ENCODE measurements at places on chromosomes 4 and X.

DNA sequence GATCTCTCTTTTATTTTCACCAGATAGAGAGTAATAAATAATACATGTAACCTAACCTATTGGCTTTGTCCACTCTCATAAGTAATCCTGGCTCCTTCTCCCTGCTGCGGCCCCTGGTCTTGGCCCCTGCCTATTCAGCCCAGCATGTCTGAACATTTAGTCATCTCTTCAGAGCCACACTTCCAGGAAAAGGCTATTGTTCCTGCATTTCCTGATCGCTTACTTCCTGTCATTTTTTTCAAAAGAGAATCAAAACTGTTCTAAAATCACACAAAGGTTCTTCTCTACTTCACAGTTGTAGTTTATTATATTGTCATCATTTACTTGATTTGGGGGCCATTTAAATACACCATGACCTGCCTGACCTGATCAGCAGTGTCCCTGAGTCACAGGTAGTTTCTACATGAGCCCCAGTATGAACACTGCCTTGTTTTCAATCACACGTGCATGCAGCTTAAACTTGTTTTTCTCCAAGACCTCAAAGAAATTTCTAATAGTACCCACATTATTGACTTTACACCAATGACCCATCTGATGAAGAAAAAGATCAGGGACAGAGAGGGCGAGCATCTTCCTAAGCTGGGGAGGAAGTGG is 47.4 kb upstream of the KDR start:
- DNase-seq = no peak

DNA sequence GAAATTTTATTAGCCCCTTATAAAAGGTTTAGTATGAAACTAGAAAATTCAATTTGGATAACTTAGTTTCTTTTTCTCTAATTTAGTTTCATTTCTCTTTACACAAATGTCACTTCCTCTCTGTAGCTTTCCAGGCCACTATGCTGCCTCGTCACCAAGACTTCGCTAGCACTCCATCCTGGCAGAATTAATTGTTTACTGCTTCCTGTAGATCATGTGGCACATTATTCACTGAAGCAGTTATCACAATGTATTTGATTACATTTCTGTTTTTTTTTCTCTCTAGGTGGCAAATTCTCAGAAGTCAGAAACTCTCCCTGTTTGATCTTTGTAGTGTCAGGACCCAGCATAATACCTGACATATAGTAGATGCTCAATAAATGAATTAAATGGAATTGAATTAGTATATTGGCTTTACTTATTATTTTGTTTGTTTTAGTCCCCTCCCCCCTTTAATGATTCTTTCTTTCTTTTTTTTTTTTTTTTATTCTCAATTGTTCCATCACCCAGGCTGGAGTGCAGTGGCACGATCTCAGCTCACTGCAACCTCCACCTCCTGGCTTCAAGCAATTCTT is 9.3 kb upstream of the SAT1 start:
- DNase-seq = peak; percentile 41

GRCh38 chr4:76772498-76773106 is 125.3 kb downstream of the SOWAHB start:
- DNase-seq = no peak

DNA sequence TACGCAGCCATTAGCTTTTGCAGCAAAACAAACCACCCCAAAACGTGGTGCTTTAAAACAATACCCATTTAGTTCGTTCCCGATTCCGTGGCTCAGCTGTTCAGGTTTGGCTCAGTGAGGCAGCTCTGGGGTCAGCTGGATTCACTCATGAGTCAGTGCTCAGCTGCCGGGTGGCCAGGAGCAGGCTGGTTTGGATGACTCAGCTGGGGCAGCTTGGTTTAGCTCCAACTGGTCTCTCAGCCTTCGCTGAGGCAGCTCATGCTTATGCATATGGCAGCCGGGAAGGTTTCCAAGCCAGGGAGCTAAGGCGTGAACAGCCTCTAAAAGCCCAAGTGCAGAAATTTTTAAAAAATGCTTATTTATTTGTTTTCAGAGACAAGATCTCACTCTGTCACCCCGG is 13.3 kb upstream of the CD99 start:
- DNase-seq = no peak

DNA sequence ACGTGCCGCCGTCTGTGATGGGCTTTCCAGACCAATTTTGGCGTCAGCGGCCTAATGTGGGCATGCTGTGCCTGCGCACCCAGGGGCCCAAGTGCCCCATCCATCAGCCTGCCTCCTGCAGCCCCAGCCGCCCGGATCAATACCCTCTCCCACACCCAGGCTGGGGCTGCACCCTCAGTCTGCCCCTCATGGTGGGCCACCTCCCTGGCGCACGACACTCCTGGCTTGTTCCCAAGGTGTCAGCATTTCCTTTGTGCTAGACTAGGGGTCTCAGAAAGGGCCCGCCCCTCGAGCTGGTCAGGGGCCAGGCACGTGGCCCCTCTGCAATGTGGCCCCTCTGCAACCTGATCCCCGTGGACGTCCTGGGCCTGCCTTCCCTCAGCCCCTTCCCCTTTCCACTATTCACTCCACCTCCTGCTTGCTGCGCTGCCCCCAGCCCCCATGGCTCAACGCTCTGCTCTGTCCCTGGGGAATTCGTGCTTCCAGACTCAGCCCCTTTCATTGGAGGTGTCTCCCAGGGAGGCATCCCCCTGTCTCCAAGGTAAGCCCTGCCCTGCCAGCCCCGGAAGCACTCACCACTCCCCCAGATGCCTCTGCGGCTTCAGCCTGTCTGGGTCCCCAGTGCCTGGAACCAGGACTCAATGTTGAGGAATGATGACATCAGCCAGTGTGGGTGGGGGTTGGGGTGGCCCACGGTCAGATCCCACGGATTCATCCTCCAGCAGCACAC is 130.8 kb downstream of the HMX1 start:
- DNase-seq = no peak
